GM18507 (cell line): ENCODE measurements at places on chromosomes 7 and 10.
A peak's percentile ranks its signal among the peaks of the same experiment; 100 is the strongest.

DNA sequence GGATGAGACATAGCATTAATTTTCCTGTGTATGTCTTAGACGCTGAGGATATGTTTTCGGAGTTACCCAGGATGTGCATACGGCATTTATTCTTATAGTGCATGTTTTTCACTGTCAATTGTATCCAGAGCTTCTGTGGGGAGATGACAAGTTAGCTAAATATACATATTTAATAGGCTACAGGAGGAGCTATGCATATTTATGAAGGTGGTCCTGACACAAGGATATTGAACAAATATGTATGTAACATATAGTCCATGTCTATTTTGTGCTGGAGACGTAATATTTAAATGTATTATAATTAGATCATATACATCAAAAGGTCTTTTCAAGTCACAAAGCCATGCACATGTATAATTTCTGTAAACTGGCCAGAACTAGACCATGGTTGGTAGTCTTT lies 16.0 kb downstream of the IL6 start:
- DNase-seq = no peak

DNA sequence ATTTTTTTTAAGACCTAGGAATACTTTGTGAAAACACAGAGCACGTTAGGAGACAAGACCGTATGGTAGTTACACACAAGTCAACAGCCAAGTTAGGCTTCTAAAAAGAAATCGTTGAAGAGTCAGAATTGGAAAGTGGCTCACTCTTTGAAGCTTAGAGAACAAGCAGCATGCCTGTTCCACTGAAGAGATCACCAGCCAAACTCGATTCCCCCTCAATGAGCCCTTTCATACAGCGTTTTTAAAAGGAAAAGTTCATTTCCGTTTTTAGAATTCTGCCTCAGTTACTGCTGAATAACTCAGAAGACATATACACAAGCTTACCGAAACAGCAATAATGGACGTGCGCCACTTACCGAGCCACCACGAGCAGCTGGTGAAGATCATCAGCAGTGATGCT lies 41.0 kb downstream of the MCMBP start:
- DNase-seq = no peak

DNA sequence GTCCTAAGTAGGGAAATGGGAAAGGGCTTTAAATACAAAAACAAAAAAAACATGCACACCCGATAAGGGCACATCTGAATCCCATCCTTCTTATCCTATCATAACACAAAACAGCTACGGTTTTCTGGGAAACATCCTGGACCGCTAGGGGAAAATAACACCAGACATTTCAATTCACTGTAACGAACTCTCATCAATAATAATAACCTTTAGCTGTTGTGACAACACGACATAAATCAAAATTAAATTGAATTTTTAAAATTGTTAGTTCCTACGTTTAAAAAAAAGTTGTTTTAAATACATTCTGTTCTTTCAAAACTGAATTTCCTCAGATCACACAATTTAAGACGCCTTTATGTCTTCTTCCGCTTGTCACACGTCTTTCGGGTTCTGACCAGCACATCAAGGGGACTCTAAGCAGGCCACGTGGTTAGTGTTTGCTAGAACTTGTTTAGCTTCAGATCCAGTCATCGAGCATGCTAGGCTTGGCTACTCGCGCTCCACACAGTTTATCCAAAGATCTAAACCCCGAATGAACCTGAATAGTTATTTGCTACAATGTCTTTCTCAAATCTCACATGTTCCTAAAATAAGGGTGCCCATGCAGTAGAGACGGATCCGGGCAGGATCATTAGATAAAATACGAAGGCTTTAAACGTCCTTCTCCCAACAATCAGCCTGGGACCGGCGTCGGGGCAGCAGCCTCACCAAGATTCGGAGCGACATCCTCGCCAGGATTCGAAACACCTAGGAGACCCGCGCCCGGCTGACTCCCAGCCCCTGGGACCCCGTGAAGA lies 839 bp downstream of the IKZF5 start:
- DNase-seq = peak; percentile 15

DNA sequence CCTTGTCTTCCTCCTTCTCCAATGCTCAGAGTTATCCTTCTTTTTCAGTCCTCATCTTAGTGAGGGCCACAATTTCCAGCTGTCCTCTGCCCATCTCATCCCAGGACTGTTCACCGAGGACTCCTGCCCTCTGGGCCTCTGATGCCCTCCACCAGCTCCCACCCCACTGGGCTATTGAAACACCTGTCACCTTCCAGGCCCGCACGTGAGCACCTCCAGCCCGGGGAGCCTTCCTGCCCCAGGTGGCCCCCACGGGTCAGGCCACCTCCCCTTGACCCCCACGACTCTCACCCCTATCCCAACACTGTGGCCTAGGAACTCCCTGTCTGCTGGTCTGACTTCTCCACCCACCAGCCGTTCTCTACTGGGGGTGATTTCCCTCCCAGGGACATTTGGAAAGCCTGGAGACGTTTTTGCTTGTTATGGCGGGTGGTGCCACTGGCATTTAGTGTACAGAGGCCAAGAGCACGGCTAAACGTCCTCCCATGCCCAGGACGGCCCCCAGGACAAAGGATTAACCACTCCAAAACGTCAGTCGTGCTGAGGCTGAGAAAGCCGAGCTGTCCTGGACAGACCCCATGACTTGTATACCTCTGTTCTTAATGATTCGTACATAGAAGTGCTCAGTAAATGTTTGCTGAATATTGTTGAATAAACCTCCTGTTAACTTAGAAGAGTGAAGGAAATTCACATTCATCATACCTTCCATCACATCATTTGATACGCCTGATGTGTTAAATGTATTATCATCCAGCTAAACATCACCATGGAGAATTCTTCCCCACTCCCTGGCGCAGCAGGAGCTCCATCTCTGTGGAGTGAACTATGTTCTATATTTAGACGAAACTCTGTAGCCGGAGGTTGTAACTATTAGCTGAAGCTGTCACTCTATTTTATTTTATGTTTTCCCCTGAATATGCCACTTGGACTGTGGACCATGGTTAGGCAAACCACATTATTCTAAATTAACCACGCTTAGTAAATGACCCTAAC lies 270.1 kb upstream of the SHH start:
- DNase-seq = no peak

- no peak for DNase-seq
These were observed 65.8 kb upstream of the SKAP2 start for GRCh38 chr7:26930201-26930600.

GRCh38 chr10:102384053-102384452 lies 11.5 kb upstream of the NFKB2 start:
- DNase-seq = no peak

DNA sequence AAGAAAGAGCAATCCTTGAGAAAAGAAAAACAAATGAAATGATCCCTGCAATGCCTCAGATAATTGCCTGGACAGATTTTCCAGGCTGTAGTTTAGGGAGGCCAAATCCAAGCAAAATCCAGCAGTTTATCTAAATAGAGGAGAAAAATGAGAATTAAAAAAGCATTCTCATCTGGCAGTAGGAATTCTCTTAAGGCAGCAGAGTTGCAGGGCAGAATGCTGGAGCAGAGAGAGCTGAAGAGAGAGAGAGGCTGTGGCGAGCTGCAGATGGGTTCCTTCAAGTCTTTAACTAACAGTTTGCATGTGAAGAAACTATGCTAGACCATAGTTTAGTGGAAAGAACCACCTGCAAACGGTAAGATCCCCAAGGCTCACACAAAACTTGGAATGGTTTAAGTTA lies 6.0 kb upstream of the LIPA start:
- DNase-seq = no peak

GRCh38 chr7:100799037-100799896 lies 28.1 kb downstream of the EPHB4 start:
- DNase-seq = no peak

DNA sequence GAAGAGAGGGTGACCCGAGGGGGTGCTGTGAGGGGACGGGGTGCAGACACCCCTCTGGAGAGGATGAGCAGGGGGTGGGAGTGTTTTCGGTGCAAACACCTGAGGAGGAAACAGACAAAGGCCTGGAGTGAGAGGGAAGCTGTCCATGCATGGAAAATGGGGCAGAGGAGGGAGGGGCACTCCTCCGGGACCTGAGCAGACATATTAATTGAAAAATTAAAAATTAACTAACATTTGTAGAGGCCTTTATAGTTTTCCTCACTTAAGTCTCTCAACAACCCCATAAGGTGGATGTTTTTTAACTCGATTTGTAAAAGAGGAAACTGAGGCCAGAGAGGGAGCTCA lies 1.2 kb downstream of the VPS37D start:
- no peak for DNase-seq

GRCh38 chr7:150823043-150823442 lies 22.5 kb downstream of the TMEM176A start:
- no peak for DNase-seq

- DNase-seq = peak; percentile 87
These were observed at the start of gene MNX1 for GRCh38 chr7:157010588-157011332. TSS of gene MNX1 (minus strand) at chr7:157010663. CDS start at chr7:157010350, 313 bp downstream.

GRCh38 chr10:114544045-114544659 lies 113.9 kb downstream of the ABLIM1 start:
- DNase-seq = peak; percentile 69

GRCh38 chr7:91066627-91067026 lies 197.6 kb upstream of the FZD1 start:
- no peak for DNase-seq

DNA sequence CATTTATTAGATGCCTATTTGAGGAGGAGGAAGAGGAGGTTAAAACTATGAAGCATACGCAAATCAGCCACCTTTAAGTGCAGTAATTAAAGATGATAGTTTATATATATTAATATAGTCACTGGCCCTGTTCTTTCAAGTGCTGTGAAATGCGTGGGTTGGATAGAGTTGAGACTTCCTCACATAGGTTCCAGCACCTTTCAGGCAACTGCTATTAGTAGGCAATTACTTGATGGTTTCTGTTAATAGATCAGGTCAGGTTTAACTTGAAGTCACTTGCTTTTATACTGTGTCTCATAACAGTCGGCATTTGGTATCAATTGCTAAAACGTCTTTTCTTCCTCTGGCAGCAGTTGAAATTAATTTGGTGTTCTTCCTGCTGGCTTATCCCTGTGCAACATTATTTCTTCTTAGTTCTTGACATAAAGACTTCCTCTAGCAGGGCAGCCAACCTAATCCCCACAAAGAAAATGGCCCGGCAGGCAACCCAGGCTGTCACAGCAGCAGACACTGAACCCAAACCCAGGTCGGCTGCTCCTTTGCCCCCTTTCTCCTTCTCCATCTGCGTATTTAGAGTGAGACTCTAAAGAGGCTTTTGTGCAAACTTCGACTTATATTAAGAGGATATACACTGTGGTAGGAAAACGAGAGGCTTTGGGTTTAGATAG lies 35.3 kb upstream of the BET1 start:
- DNase-seq = no peak

GRCh38 chr7:158401295-158401694 lies 186.3 kb downstream of the PTPRN2 start:
- no peak for DNase-seq

- no peak for DNase-seq
These were observed 72.8 kb downstream of the PODXL start for GRCh38 chr7:131483586-131483985.

DNA sequence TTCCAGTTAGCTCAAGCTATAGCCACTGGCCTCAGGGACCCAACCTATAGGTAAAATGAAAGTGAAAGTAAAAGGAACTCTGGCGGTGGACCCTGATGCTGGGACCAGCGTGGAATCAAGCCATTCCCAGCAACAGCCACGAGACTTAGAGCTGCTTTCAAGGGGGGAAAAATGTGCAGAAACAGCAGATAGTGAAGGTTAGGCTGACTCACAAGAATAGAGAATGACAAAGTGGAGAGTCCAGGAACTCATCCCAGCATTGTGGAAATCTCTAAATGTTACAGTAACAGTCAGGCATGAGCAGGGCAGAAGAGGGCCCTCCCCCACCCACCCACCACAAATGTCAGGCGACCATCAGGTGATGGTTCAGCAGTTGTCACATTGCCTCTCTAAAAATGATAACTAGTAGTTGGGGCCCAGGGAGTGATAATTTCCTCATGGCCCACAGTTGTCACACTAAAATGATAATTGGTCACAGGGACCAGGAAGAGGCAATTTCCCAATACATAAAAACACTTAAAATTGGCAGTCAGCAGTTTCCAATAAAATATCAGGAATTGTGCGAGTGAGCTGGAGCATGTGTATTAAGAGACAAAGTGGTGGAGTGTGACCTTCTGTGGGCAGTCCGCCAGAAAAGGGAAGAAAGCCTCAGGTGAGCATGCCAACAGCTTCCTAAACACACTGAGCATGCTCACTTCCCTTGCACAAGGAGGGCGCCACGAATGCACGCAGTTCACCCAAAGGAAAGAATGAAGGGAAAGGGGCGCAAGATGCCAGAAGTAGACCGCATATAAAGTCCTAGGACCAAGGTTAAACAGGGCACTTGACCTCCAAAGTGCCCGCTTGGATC lies 129.8 kb upstream of the PPP1R3A start:
- no peak for DNase-seq

GRCh38 chr7:83976302-83976701 lies 218.3 kb downstream of the SEMA3A start:
- peak; percentile 0 for DNase-seq

DNA sequence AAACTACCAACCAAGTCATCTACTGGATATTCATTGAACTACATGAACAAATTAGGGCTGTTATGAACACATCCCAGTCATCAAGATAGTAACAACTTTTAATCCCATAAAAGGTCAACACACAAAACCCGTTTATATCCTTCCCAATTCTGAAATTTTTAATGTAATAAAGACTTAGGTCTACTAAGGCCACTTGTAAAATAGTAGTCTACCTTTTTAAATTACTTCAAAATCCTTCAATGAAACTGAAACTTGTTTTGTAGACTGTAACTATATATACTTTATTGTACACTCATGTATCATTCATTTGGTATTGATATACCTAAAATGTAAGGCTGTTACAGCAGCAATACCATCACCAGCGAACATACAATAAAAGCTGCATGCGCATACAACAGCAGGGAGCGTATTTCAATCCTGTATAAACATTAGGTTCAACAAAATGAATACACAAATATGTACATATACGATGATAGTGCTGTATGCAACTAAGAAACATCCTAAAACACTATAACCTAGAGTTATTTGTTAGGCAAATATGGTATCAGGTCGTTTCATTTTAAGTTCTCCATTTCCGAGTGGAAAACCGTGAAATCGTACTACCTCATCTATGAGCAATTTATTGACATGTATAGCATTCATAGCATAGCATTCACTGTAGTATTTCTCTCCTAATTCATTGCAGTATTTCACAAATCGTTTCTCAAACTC lies 973 bp downstream of the ATAD1 start:
- no peak for DNase-seq

DNA sequence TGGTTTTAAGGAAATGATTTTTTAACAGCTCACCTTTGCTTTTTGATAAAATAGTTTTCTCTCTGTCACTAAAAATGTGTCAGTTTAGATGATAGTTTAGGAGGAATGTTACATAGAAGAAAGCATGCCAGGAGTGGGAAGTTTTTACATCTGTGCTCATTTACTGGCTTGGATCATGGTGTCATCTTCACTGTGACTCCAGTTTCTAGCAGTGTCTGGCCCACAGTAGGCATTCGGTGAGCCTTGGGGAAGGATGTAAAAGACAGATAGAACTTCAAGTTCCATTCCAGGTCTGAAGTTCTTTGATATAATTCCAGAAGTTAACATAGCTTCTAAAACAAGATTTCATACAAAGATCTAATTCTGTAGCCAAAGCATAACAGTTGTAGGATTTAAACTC lies 259.2 kb downstream of the BICC1 start:
- DNase-seq = no peak

GRCh38 chr7:150357270-150357669 lies 11.4 kb upstream of the REPIN1 start:
- DNase-seq = no peak
